ENCODE measurements at places on chromosomes 16 and 17. TPM values are rescaled to one million over a fixed set of nuclear protein-coding genes. Genes with fewer than 3 reads are reported as not detected.

DNA sequence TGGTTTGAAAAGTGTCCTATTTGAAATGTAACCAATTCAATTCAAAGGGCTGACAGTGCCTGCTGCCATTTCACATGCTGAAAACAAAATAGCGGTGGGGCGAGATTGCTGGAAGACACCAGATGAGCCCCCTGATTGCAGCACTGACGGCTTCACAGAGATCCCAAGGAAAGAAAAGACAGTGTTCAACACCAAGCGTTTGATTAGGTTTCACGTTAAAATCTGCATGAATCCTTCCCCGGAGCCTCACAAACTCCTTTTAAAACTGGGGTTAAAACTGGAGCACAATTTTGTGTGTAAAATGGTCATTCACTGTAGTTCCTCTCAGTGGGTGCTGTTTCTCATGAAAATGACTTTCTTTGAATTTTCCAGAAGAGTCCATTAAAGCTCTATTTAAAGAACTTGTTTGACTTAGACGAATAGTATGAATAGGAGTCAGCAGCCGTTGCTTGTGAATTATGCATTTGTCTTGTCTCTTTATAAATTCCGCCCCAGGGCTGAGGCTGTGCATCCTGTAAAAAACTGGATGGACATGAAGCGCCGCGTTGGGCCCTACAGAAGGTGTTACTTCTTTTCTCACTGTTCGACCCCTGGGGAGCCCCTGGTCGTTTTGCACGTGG, 8.8 kb downstream of the MLYCD start:
- no peak for DNase-seq

- no peak for DNase-seq
Observed at GRCh38 chr17:74995847-74996246, 8.4 kb downstream of the CDR2L start.

GRCh38 chr17:81238490-81238814, 403 bp downstream of the TEPSIN start:
- DNase-seq, result no peak

DNA sequence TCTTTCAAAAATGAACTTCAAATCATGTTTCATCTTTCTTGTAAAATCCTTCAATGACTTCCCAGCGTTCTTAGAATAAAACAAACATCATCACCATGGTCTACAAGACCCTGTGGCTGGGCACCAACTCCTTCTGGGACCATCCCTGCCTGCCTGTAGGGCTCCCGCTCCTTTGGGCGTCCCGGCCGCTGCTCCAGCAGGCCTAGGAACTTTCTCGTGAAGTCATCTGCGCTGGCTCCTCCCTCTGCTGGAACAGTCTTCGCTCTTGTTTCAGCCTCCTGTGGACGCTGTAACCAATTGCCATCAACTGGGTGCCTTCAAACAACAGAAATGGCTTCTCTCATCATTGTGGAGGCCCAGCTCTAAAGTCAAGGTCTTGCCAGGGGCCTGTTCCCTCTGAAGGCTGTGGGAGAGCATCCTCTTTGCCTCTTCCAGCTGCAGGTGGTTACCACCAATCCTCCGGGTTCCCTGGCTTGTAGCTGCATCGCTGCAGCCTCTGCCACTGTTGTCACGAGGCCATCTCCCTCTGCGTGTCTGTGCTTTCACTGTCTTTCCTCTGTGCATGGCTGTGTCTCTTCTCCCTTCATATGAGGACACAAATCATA, 185.5 kb upstream of the SDK2 start:
- DNase-seq, result no peak

Gene TBC1D3B
- 1.9 TPM for total RNA-seq

Gene DCXR
- 190 TPM for total RNA-seq

Data from omental fat pad (tissue), 4 donors.